Smooth muscle cell of the umbilical artery (primary cell): ENCODE measurements at places on chromosomes 1 and 21. TPM values are rescaled to one million over a fixed set of nuclear protein-coding genes. Genes with fewer than 3 reads are reported as not detected.

The TRIM46 gene
- total RNA-seq, result 5.6 and 10.7 TPM in 2 replicates

The SLC16A4 gene
- 5.9 and 10.4 TPM in 2 replicates for total RNA-seq

The CDK18 gene
- 0.89 and 6.1 TPM in 2 replicates for total RNA-seq

The PALMD gene
- 0.23 and 0.59 TPM in 2 replicates for total RNA-seq

The RGS18 gene
- not detected in 2 replicates for total RNA-seq

The NEGR1 gene
- total RNA-seq, result 14.0 and 22.6 TPM in 2 replicates

The VSIG8 gene
- total RNA-seq, result 0.23 TPM in 1 of 2 replicates, not detected in the other

The SLFNL1 gene
- 0.65 and 0.89 TPM in 2 replicates for total RNA-seq

The LAX1 gene
- total RNA-seq, result 0.05 TPM in 1 of 2 replicates, not detected in the other

The HNRNPCL1 gene
- not detected in 2 replicates for total RNA-seq

The FAM72A gene
- 2.1 and 2.9 TPM in 2 replicates for total RNA-seq

The MIXL1 gene
- not detected in 2 replicates for total RNA-seq

The LYPD8 gene
- total RNA-seq, result not detected in 2 replicates

The HUNK gene
- total RNA-seq, result not detected in 2 replicates

The SH3D21 gene
- total RNA-seq, result 6.5 and 10.5 TPM in 2 replicates

The NMNAT2 gene
- 1.2 and 11.3 TPM in 2 replicates for total RNA-seq

The SYT14 gene
- 0.28 and 0.89 TPM in 2 replicates for total RNA-seq

The OR2L2 gene
- total RNA-seq, result not detected in 2 replicates

The ZDHHC18 gene
- 5.6 and 14.1 TPM in 2 replicates for total RNA-seq

The S100A8 gene
- total RNA-seq, result not detected in 2 replicates

The ILDR2 gene
- not detected in 2 replicates for total RNA-seq

The SH2D1B gene
- not detected in 2 replicates for total RNA-seq

The KCNJ6 gene
- total RNA-seq, result 0.30 TPM in 1 of 2 replicates, not detected in the other

The UBE2U gene
- total RNA-seq, result not detected in 2 replicates

The MYOG gene
- total RNA-seq, result not detected in 2 replicates

The OLFML2B gene
- 1.5 and 3.5 TPM in 2 replicates for total RNA-seq

The TSPEAR gene
- not detected in 2 replicates for total RNA-seq

The TACSTD2 gene
- total RNA-seq, result 0.18 TPM in 1 of 2 replicates, not detected in the other

The NT5C1A gene
- not detected in 2 replicates for total RNA-seq

The SPEN gene
- total RNA-seq, result 24.9 and 49.3 TPM in 2 replicates

The CRP gene
- not detected in 2 replicates for total RNA-seq

The NPR1 gene
- total RNA-seq, result under 0.01 and 0.05 TPM in 2 replicates

The TFB2M gene
- total RNA-seq, result 15.1 and 17.2 TPM in 2 replicates

The NCF2 gene
- not detected in 2 replicates for total RNA-seq

The MYCL gene
- 1.3 and 2.1 TPM in 2 replicates for total RNA-seq

The TDRKH gene
- total RNA-seq, result 2.1 and 5.6 TPM in 2 replicates

The SLAMF9 gene
- 0.09 TPM in 1 of 2 replicates, not detected in the other for total RNA-seq

The IRF6 gene
- 0.05 and 0.59 TPM in 2 replicates for total RNA-seq

The GBP6 gene
- not detected in 2 replicates for total RNA-seq

The WNT2B gene
- total RNA-seq, result 0.89 and 3.0 TPM in 2 replicates

The LYSMD1 gene
- total RNA-seq, result 4.8 and 8.0 TPM in 2 replicates

The DSCAM gene
- 0.05 TPM in 1 of 2 replicates, not detected in the other for total RNA-seq

The S100A3 gene
- 0.59 and 1.4 TPM in 2 replicates for total RNA-seq

The ASCL5 gene
- total RNA-seq, result not detected in 2 replicates

The FBXO2 gene
- 1.6 and 3.6 TPM in 2 replicates for total RNA-seq

The CFHR1 gene
- 0.18 and 0.30 TPM in 2 replicates for total RNA-seq

The GPR52 gene
- total RNA-seq, result 0.59 and 1.1 TPM in 2 replicates

The CYB561D1 gene
- total RNA-seq, result 5.9 and 6.0 TPM in 2 replicates

The MYBPH gene
- total RNA-seq, result 0.30 TPM in 1 of 2 replicates, not detected in the other

The FMOD gene
- 7.3 and 48.1 TPM in 2 replicates for total RNA-seq

The LMX1A gene
- total RNA-seq, result not detected in 2 replicates

The BRDT gene
- not detected in 2 replicates for total RNA-seq

The CNKSR1 gene
- 0.30 and 0.74 TPM in 2 replicates for total RNA-seq

The ANGPTL3 gene
- total RNA-seq, result under 0.01 TPM in 1 of 2 replicates, not detected in the other
